ENCODE measurements at places on chromosomes 3 and 15.

- DNase-seq = no peak
These were observed 737 bp downstream of the DNAJA4 start for GRCh38 chr15:78265137-78265460.

DNA sequence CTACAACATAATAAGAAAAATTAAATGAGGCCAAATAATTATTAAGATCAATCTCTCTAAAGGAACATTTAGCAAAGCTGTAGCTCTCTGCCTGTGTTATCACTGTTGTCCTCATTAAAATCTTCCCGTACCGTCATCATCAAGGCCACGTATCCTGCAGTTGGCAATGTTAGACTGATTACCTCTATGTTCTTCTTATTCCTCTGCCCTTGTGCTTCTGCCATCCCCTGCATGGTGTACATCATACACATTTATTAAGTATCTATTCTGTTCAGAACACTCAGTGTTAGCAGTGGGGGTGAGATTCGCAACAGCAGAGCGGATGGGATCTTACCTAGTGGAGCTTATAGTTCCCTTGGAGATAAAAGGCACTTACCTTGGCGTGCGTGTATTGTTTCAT is 12.8 kb downstream of the TPRG1 start:
- no peak for DNase-seq

- no peak for DNase-seq
These were observed 61.7 kb downstream of the XXYLT1 start for GRCh38 chr3:195209083-195209846.

DNA sequence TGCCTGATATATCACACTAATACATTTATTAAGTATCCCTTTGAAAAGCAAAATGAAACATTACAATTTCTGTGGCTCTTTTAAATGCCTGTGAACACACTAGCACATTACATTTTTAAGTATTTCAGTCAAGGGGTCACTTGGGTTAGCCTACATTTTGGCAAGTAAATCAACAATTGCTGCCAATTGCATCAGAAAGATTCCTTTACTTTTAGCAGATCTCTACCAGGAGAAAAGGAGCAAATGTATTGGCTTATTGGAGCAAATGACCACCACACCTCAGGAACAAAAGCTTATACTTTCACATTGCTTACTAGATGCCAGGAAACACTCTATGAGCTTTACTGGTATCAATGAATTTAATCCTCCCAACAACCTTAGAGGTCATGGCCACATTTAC is 947.1 kb downstream of the FHIT start:
- DNase-seq = no peak

GRCh38 chr3:156217674-156218352 is 97.4 kb downstream of the KCNAB1 start:
- DNase-seq = no peak

DNA sequence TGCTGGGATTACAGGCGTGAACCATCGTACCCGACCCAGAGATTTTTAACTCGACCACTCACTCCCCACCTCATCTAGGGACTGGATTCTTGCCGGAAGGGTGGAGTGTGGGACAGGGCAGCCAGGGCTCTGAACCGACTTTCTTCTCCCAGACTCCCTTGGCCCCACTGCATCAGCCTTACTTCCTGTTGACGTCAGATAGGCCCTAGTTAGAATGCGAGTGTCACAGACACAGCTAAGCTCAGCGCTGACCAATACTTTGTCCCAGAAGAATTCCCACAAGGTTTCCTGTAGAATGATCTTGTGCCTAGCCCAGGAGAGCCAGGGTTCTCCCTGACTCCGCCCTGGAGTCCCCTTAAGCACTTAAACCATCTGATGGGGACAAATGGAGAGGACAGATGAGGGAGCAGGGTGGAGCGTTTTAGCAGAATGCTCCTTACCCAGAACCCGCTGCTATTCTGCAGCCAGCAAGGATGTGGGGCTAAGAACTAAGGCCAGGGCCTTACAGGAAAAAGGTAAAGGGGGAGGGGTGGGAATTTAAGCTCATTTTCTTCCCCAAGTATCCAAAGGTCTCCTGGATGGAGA is 5.8 kb upstream of the TUSC2 start:
- no peak for DNase-seq

DNA sequence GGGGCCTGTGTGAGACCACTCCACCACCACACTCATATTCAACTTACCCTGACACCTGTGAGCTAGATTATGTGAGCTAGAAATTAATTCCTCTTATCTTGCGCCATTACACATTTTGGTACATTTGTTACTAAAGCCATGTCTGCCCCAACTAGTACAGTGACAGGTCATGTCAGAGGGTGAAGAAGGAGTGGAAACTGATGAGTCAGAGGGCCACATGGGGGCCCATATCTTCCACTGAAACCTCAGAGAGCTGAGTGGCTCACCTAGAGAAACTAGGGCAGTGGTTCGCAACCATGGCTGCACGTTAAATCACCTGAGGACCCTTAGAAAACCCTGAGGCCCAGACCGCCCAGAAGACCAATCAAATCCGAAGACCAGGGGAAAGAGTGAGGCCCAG is 15.7 kb upstream of the MEF2A start:
- DNase-seq = no peak

- no peak for DNase-seq
These were observed 8.2 kb downstream of the HYAL2 start for GRCh38 chr3:50314342-50314741.

DNA sequence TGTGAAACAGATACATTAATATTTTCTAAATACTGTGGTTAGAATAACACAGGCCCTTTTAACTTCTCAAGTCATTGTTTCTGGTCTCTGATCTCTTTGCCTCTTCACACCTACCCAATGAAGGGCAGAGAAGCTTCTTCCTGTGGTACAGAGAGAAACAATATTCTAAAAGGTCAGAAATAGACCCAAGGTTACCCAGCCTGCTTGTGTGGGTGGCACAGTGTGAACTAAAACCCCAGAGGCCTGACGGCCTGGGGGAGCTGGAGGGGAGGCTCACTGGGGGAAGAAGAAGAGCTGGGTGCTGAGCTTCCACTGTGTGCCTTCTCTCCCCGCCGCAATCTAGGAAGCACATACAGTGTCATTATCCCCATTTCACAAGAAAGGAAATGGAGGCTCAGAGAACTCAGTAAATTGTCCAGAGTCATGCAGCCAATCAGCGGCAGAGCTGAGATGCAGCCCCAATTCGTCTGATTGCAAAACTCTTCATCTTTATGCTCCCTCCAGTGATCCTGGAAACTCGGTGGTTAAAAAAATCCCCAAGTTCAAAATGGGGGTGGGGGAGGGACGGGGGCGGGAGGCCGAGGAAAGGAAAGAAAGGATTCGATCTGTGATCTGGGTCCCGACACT is 64.1 kb upstream of the HEG1 start:
- DNase-seq = no peak

DNA sequence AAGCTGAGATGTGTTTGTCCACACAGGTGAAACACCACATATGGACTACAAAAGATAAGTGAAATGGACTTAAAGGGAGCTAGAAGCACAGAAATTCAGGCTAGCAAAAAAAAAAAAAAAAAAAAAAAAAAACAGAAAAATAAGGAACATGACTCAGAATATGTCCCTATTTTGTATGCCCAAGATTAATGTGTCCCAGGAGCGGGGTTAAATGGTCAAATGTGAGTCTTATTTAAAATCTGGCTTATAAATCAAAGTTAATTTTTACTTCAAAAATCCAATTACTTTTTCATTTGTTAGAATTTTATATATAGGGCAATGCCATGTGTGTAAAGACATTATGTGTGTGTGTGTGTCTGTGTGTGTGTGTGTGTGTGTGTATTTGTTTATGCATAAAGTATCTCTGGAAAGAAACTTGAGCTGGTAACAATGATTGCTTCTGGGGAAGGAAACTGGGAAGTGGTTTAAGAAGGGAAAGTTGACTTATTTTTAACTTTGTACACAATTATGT is 986.5 kb downstream of the ROBO2 start:
- DNase-seq = no peak

GRCh38 chr3:161153480-161153879 is 48.3 kb upstream of the B3GALNT1 start:
- no peak for DNase-seq

- DNase-seq = no peak
These were observed 100.0 kb downstream of the THSD4 start for GRCh38 chr15:71215126-71215894.

DNA sequence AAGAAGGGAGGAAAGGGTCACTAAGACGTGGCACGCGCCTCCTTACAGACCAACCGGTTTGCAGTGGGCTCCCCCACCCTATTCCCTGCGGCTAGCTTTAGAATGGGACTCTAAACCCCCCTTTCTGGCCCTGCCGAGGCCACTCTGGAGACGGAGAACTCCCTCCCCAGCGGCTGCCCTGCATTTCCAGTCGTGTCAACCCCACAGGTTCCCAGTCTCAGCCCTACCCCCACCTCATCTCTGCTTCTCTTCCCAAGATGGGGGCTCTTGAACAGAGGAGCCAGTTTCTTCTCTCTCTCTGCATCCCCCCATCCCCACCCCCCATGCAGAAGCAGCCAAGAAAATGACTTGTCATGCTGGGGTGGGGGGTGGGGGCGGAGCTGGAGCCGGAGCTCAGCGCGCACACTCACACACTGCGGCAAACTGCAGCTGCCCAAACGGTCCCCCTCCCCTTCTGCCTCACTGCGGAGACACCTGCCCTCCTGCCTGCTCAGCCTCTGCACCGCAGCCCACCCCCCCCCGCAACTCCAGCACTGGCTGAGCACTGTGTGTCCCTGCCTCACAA is 871 bp downstream of the MAP1A start:
- no peak for DNase-seq

DNA sequence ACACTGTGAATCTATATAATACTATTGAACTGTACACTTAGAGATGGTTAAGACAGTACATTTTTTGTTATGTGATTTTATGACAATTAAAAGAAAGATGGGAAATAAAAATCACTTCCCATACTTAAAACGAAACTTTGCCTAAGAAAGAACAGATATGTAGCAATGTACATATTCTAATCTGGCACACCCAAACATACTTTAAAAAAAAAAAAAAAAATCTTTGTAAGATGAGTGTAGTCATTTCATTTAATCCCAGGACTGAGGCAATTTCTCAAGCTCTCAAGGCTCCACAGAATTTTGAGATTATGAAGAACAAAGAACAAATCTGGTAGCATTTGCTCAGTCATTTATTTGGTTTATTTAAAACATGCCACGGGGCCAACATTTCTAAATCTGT is 40.3 kb upstream of the FEZF2 start:
- no peak for DNase-seq

DNA sequence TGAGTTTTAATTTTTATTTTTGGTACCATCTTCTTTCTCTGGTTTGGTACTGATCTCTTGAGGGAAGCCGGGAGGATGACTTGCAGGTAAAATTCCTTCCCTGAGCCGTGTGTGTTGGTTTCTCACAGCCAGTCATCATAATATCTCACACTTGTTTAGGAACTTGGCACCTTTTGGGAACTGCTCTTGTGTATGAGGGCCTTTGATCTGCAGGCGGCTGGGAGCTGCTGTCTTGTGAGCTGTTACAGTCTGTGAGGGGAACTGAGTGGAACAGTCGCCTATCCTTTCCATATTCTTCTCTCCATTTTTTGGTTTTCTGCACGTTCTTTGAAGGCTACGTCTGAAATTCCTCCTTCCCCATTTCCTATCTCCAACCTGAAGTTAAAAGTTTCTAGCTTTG is 75.2 kb downstream of the CACNA2D3 start:
- DNase-seq = no peak

DNA sequence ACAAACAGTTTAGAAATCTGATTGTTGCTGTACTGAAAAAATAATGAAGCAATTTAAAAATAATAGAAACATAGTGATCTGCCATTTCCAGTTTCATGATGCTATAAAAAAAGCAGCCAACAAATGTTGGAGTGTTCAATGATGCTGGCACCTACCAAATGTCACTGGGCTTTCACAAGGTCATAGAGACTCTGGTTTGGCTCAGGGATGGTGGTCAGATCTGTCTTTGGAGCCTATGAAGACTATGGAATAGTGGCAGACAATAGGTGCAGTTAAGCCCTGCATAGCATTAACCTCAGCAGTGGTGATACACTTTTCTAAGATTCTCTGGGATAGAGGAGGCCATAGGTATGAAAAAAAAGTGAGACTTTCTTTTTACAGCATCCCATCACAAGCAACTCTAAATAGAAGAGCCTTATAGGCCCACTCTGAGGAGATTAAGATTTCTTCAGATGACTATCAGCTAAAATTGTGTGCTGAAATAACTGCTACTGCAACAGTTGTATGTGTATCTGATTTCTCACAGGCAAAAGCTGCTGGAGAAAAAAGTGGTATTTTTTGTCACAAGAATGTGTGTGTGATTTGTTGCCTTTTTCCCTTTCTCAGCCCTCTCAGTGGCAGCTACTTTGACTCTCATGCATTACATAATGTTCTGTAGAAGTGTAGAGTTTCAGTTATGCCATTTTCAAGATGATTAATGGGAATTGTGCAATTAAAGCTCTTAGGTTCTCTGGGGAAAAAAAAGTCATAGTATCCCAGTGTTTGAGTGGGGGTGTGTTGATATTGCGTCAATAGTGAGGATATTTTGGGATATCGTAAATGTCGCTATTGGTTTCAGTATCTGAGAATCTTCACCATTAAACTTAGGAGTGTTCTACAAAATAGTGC is 137.4 kb downstream of the MBNL1 start:
- DNase-seq = no peak

DNA sequence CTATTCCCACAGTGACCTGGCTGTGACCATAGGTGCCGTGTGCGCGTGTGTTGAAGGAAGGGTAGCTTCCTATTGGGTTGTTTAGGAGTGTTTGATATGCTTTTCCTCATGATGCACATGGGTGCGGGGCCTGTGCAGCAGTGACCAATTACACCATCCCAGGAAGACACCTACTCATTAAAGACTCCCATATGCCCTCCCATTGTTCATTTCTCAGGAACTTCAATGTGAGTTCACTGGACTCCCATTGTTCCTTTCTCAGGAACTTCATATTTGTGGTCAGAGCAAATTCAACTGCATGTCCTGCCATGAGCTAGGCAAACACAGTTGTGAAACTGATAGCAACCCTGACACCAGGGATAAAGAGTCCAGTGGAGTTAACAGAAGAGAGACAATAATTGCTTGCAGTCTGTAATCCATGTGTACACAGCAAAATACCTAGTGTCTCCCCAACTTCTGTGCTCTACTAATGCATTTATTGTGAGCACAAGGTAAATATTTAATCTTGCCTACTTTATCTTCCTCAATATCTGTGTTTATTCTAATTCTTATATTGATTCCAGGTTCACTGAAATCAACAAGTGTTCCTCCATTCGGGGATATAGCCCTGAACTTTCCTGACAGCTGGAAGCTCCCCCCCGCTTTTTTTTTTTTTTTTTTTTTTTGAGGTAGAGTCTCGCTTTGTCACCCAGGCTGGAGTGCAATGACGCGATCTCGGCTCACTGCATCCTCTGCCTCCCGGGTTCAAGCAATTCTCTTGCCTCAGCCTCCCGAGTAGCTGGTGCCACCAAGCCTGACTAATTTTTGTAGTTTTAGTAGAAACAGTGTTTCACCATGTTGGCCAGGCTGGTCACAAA is 57.5 kb upstream of the GCNT3 start:
- no peak for DNase-seq

- DNase-seq = no peak
These were observed 26.9 kb upstream of the EHHADH start for GRCh38 chr3:185280572-185281365.

DNA sequence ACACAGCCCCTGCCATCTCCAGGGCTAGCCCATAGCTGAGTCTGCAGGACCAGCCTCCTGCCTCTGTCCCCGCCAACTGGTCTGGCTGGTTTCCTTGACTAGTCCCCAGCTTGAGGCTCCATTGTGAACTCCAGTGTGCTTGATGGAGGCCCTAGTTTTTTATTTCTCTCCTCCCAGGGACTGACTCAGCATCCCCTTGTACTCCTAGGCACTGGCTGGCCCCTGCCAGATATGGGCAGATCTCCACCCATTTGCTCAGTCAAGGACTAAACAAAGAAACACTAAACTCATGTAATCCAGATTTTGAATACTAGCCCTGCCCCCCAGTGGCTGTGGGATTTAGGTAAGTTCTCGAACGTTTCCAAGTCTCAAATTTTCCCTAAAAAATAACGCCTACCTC is 415.4 kb upstream of the RORA start:
- DNase-seq = no peak
